ENCODE measurements at places on chromosomes 1 and 21.

DNA sequence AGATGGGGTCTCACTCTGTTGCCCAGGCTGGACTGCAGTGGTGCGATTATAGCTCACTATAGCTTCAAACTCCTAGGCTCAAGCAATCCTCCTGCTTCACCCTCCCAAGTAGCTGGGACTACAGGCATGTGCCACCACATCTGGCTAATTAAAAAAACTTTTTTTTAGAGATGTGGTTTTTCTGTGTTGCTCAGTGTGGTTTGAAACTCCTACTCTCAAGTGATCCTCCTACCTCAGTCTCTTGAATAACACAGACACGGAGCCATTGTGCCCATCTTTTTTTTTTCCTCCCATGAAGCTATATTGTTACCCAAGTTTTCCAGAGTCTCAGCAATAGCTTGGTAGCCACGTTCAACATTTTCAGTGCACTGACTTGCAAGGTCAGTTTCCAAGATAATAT lies 2.7 kb downstream of the GIPC2 start:
- DNase-seq, result no peak

GRCh38 chr1:81254560-81254959 lies 546.2 kb upstream of the ADGRL2 start:
- no peak for DNase-seq

GRCh38 chr1:246182149-246182851 lies 324.8 kb downstream of the SMYD3 start:
- no peak for DNase-seq

DNA sequence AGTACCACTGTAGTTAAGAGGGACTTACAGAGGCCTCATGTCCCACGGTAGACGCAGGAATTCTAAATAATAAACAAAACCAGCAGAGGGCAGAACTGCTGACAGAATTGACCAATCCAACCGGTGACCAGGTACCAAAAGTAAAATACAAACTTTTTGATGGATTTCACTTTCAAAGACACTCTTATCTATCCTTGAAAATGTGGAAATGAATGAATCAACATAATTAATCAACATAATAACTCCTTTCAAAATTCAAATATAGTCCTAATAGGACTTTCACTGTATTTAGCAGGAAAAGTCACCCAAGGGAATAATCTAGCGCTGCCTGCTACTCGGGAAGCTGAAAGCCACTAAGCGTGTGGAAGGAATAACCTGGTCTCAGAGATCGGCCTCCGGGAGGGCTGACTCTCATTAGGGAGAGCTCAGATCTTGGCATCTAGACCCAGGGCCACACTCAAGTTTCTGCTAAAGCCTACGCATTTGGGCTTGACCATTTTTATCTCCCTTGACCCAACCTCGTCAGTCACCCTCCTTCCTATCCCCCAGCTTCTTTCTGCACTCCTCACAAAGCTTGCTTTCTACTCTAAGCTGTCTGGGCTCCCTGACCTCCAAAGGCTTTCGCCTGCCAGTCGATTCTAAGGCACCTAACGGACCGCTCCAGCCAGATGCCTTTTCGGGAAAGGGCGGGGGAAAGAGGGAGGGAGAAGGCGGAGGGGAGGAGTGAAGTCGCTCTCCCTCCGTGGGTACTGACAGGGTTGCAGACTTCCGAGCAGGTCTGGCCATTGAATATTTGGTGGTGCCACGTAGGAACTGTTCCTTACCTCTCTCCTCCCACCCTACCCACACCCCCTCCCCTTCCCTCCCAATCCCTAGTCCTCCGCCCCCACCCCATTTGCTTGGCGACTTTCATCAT lies 1.6 kb downstream of the COL11A1 start:
- peak; percentile 58 for DNase-seq

DNA sequence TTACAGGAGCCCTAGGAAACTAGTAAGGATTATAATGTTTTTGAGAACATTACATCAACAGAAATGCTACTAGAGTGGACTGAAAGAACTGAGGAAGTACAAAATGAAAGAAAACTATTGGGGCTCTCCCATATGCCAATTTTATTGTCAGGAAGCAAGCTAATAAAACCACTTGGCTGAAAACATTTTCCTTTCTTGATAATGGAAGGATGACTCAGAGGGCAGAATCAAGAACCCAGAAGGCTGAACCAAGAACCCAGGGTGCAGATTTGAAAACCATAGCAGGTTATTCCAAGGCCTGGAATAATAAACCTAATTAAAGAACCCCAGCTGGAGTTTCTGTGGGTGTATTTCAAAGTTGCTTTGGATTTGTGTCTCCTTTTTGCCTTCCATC lies 70.7 kb downstream of the RPE65 start:
- no peak for DNase-seq

DNA sequence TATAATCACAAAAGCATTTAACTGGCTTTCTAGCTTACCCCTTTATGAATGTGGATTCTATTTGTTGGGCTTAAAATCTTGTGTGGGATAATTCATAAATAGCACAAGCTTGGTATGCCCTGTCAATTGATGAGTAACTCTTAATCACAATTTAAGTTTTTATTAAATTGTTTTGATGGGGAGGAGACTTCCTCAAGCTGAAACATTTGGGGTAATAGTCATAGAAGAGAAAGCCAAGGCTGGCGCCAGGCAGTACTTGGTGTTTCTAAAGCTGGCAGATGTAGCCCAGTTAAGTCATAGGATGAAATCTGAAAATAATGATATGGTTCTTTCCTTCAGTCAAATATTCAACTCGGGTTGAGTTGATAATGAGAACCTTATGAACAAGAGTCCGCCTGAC lies 167.2 kb downstream of the FMN2 start:
- DNase-seq, result peak; percentile 29

DNA sequence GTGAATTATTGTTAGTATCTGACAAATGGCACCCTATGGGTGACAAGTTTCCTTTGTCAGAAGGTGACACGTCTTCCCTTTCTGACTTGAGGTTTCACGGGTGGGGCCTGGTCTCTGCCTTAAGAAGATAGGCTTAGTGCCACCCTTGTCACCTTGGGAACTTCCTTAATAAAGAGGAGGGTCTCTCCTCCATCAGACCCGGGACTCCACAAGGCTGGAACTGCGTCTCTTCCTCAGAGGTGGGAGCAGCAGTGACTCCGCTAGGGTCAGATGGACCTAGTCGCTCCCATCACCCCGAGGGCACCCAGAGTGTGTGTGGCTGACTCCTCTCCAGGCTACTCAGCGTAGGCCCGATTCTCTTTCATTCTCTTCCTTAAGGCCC lies 774 bp upstream of the WDTC1 start:
- DNase-seq, result no peak

- peak; percentile 18 for DNase-seq
These were observed 100.0 kb upstream of the HNRNPU start for GRCh38 chr1:244964112-244964971.

DNA sequence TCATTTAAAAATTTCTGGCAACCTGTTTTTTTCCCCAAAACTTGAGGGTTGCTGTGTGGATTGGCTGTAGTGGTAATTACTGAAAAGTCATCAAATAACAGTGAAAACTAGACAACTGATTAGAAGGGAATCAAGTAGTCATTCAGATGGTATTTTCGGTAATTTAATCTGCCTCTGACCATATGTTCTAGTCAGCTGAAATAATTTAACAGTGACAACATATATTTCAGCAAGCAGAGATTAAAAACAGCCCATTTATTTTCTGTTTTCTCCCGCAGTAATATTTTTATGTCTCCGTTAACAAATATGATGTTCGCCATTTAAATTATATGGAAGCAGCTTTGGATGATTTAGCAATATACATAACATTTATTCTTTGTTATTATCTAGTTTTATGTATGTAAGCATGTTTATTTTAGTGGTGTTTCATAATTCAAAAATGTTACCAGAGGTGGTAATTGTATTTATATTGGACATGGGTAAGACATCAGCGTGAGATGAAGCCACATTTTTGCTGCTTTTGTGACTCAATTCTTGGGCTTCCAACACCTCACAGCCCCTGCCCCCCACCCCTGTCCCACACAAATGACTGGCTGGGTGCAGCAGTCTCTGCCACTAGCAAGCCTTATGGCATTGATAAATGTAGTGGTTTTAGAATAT lies 104.4 kb downstream of the GALNT2 start:
- DNase-seq, result no peak

- peak; percentile 37 for DNase-seq
These were observed 64.9 kb upstream of the FCGR2A start for GRCh38 chr1:161440312-161440894.

GRCh38 chr1:36805979-36806640 lies 228.2 kb downstream of the GRIK3 start:
- DNase-seq, result no peak

- no peak for DNase-seq
These were observed 424.3 kb upstream of the CXADR start for GRCh38 chr21:17088500-17088899.

- no peak for DNase-seq
These were observed 92.5 kb upstream of the IRF2BP2 start for GRCh38 chr1:234702342-234703000.

- DNase-seq, result no peak
These were observed 71.4 kb downstream of the CD247 start for GRCh38 chr1:167446966-167447365.

GRCh38 chr1:213303286-213303685 lies 252.2 kb downstream of the RPS6KC1 start:
- DNase-seq, result no peak

- peak; percentile 83 for DNase-seq
These were observed 8.9 kb downstream of the COL9A2 start for GRCh38 chr1:40308036-40308727.

GRCh38 chr1:112387807-112388206 lies 8.2 kb upstream of the CTTNBP2NL start:
- no peak for DNase-seq
